Ecto neural progenitor cell (in vitro differentiated cells): ENCODE measurements at places on chromosomes 7 and 10.

DNA sequence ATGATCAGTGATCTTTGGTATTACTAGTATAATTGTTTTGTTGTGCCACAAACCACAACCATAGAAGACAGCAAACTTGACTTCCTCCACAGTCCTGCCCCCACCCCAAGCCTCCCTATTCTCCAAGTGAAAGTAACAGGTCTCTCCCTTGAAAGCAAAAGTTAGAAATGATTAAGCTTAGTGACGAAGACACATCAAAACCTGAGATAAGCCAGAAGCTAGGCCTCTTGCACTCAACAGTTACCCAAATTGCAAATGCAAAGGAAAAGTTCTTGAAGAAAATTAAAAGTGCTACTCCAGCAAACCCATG is 7.5 kb downstream of the SAR1A start:
- DNase-seq, result no peak

DNA sequence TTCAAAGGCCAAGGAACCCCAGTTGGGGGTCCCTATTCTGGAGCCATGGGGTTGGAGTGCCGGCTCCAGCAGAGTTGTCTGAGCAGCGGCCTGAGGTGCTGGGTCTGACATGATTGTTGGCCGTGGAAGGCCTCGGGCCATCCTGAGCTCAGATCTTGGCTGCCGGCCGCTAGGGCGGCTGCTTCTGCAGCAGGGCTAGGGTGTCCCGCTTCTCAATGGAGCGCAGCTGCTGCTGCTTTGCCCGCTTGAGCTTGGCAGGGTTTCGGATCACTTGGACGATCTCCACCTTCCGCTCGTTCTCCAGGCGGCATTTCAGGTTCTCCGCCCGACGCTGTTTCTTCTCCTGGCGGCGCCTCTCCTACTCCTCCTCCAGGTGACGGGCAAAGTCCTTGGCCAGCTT is 171.1 kb downstream of the HIBADH start:
- no peak for DNase-seq

DNA sequence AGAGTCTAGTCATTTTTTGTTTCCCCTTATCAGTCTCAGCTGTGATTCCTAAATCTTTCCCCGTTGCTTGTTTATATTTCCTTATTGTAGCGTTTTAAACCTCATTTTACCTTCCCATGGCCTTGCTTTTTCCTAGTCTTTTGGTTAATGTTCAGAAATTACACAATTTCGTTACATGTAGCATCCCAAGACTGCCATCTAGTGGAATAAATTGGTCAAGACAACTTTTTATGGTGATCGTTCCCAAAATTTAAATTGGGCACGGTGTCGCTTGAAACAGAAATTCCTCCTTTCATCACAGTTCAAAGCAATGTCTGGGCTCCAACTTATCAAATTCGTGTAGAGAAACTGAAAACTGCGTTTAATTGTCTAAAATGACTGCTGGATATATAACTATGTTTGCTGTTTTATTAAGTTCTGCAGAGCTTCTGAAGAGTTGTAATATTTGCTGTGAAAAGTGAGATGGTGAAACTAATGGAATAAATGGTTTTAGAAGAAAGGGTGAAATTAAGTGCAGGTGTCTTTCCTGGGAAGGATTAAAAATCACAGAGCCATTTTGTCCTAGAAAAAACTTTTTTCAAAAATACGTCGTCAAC is 370.2 kb downstream of the PHF14 start:
- no peak for DNase-seq

GRCh38 chr7:66804001-66804400 is 63.5 kb downstream of the RABGEF1 start:
- no peak for DNase-seq

DNA sequence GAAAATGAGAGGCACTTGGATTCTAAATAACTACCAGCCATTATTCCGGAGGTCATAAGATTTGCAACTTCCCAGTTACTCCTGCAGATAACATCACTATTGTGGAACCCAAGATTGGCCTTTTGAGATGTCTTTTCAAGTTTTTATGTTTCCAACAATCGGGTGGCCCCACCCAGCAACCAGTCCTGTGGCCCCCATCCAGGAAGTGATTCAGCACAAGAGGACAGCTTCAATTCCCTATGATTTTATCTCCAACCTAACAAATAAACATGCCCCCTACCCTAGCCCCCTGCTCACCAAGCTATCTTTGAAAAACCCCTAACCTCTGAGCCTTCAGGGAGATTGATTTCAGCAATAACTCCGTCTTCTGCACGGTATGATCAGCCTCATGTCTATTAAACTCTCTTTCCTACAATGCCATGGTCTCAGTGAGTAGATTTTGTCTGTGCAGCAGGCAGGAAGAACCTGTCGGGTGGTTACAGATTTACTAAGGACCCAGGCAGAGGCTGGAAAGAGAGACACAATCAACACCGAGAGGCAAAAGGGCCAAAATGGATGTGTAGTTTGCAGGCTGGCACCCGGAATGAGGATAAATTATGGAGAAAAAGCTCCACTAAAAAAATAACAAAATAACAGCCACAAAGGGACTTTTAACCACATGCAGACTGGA is 83.9 kb upstream of the UNC5B start:
- DNase-seq, result no peak

DNA sequence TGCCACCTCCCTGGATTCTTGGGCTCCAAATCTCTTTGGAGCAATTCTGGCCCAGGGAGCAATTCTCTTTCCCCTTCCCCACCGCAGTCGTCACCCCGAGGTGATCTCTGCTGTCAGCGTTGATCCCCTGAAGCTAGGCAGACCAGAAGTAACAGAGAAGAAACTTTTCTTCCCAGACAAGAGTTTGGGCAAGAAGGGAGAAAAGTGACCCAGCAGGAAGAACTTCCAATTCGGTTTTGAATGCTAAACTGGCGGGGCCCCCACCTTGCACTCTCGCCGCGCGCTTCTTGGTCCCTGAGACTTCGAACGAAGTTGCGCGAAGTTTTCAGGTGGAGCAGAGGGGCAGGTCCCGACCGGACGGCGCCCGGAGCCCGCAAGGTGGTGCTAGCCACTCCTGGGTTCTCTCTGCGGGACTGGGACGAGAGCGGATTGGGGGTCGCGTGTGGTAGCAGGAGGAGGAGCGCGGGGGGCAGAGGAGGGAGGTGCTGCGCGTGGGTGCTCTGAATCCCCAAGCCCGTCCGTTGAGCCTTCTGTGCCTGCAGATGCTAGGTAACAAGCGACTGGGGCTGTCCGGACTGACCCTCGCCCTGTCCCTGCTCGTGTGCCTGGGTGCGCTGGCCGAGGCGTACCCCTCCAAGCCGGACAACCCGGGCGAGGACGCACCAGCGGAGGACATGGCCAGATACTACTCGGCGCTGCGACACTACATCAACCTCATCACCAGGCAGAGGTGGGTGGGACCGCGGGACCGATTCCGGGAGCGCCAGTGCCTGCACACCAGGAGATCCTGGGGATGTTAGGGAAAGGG is 913 bp downstream of the NPY start:
- peak; percentile 60 for DNase-seq

DNA sequence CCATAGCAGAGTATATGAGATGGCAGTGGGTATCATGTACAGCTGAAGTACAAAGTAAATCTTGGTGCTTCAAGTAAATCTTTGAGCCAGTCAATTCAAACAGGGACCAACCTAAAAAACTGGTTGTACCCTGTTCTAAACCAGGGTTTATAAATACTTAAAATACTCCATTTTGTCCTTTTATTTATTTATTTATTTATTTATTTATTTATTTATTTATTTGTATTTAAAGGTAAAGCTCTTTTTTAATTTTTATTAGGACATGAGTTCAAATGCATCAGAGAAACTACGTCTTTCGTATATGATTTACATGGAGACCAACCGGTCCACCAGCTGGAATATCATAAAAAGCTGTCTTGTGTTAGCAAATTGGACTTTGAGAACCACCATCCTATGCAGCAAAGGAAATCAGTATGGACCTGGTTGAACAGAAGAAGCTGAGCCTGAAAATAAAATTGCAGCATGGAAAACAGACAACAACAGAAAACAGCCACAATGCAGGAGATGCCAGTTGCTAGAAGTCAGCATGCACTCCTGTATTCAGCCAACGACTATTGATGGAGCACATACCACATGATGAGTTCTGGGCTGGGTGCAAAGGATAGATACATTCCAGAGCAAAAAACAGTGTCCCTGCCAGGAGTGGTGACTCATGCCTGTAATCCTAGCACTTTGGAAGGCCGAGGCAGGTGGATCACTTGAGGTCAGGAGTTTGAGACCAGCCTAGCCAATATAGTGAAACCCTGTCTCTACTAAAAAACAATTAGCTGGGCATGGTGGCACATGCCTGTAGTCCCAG is 60.0 kb downstream of the PLXNA4 start:
- no peak for DNase-seq

- no peak for DNase-seq
Observed at GRCh38 chr7:20545016-20545415, 70.5 kb upstream of the ABCB5 start.

DNA sequence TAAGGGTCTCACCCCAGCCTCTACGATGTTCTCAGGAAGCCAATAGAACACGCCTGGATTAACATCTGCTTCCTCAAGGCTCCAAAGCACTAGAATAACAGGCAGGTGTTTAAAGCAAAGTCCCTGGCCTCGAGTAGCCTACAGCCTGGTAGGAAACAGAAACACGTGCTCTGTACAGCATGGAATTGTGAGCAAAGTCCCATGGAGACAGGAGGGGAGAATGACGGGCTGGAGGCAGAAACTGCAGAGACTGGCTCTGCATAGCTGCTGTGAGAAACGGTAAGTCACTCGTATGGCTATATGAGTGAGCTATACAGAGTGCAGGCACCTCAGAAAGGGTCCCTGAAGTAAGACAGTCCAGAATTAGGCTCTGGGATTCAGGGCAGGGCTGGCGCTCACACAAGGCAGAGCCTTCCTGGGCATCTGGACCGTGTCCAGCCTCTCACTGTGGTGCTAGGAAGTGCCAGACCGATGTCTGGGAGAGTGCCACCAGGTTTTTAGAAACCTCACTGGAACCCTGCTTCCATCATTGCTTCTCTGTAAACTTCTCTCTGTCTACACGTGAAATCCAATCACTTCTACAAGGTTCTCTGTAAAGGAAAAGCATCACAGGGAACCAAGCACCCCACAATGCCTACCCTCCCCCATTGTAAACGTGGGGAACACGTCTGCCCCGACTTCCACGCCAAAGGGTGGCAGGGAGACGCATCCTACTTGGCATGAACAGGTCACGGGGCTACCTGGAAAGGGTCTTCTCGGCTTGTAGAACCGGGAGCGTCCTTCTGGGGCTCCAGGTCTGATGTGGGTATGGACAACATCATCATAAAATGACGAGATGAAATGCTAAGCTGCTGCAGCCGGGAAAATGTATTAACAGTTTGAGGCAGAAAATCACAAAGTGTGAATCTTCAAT is 38.8 kb upstream of the SHH start:
- DNase-seq, result peak; percentile 18

DNA sequence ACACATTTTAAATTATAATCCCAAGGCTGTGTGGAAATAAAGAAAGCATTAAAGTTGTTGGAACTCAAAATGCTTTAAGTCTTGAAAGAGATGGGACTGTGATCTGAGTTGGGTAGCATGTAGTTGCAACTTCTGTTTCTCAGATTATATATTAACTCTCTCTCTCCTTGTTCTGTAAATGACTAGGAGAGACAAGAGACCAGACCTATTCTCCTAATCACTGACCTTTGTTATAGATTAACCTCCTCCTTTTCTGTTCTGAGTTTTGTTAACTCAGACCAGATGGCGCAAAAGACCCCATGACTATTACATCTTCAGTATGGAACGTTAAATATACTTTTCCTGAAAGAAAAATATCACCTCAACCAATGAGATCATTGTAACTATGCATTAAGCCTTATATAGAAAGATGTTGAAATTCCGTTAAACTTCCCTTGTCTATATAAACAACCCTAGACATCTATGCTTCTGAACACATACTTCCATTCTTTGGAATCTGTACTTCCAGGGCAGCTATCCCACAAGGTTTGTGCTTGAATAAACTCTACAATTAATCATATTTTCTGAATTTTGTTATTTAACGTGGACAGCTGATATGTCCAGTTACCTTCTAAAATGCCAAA is 143.5 kb upstream of the TRIM24 start:
- no peak for DNase-seq

DNA sequence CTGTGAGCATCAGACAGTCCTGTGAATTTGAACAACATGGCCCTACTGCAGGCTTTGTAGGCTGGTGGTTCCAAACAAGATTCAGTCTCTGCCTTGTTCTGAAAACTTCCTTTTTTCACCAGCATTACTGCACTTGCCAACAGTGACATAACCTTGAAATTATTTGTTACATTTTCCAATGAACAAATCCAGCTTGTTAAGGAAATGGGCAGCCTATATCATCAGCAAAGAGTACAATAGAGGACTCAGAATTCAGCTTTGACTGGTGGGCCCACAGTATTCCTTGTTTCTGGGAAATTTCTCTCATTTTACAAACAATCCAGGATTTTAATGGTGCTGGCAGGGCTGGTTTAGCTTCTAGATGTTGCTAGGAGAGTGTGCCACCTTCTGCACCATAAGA is 703.7 kb upstream of the FZD8 start:
- DNase-seq, result no peak

DNA sequence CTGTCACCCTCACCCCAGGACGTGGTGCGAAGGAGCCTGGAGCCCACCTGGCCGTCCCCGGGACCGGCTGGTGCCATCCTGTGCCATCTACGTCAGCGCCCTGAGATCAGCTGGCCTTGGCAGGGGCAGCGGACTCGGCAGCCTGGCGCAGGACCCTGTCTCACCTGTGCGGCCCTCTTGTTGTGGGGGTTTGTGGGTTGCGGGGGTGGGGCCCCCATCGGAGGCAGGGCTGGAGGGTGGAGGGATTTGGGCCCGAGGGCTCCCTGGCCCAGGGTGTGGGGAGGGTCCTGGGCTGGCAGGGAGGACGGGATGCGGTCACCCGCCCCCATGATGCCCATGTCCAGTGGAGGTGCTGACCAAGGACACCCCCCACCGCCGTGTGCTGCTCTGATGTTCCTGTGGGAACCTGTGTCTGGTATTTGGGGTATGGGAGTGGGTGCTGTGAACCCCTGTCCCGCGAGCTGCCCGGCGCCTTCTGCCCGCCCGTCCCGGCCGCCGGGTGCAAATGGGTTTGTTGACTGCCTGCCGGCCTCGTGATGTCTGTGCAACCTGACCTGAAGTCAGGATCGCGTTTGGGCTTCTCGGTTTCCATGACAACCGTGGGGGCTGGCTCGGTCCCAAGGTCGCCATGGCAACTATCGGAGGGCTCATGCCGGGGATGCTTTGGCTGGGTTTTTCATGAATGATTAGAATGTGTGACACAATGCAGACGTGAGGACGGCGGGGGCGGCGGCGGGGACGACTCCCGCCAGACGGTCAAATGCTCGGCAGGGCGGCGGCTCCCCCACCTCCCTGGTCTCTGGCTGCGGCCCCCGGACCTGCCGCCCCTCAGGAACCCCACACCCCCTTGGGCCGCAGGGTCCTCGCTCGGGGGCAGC is 7.3 kb downstream of the MAFK start:
- DNase-seq, result peak; percentile 82

- DNase-seq, result no peak
Observed at GRCh38 chr7:152760854-152761748, 1.5 kb downstream of the ACTR3B start.

GRCh38 chr7:36348256-36348655 is 41.4 kb upstream of the ANLN start:
- no peak for DNase-seq

DNA sequence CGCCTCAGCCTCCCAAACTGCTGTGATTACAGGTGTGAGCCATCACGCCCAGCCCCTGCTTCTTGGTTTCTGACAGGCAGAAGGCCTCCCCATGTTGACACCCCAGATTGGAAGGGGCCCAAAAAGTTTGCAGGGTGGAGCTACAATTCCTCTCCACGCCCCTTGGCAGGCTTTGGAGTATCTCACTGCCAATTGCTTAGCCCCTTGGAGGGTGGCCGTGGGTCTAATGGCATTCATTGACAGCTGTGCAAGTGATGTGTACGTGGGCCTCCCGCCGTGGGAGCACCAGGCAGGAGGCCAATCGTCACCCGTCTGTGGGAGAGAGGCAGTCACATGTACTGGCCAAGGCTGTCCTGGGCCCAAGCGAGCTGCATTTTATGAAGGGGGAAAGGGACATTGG is 73.7 kb upstream of the PPIF start:
- no peak for DNase-seq
